ENCODE measurements at places on chromosomes 1 and 21.
A peak's percentile ranks its signal among the peaks of the same experiment; 100 is the strongest.

DNA sequence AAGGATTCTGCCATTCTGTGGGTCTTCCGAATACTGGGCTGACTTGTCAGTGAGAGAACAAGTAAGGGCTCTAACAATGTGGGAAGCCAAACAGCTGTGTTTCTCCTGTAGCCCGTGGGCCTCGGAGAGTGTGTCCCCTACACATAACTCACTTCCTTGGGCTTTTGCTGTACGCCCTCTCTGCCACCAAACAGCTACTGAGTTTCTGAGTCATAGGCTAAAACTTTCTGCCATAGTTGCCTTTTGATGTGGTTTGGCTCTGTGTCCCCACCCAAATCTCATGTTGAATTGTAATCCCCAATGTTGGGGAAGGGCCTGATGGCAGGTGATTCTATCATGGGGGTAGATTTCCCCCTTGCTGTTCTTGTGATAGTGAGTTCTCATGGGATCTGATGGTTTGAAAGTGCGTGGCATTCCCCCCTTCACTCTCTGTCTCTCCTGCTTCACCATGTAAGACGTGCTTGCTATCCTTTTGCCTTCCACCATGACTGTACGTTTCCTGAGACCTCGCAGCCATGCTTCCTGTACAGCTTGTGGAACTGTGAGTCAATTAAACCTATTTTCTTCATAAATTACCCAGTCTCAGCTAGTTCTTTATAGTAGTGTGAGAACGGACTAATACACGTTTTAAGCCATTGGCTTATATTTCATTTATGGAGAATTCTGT lies 194.8 kb upstream of the HMCN1 start:
- no peak for DNase-seq

DNA sequence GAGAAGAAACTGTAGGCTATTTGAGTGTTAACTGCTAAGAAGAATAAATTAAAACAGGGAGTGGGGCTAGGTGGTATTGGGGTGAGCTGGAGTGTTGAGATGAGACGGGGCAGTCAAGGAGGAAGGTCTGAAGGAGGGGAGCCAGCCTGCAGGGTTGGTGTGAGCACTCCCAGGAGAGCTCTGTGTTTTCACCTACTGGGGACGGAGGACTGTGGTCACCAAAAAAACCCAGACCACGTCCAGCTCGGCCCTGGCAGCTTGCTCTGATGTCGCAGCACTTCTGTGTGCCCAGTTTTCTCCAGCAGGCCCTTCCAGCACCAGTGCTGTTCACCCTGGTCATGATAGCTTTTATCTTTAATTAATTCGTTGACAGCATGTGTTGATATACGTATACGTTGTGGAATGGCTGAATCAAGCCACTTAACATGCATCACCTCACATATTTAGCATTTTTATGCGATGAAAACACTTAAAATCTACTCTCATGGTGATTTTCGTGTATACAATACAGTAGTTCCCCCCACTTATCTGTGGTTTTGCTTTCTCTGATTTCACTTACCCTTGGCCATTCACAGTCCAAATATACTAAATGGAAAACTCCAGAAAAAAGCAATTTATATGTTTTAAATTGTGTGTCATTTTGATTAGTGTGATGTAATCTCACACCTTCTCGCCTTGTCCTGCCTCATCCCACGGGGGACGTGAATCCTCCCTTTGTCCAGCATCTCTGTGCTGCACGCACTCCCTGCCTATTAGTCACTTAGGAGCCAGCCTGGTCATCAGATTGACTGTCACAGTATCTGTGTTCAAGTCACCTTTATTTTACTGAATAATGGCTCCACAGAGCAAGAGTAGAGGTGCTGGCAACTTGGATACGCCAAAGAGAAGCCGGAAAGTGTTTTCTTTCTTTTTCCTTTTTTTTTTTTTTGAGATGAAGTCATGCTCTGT lies 12.3 kb downstream of the FAM3B start:
- no peak for DNase-seq

DNA sequence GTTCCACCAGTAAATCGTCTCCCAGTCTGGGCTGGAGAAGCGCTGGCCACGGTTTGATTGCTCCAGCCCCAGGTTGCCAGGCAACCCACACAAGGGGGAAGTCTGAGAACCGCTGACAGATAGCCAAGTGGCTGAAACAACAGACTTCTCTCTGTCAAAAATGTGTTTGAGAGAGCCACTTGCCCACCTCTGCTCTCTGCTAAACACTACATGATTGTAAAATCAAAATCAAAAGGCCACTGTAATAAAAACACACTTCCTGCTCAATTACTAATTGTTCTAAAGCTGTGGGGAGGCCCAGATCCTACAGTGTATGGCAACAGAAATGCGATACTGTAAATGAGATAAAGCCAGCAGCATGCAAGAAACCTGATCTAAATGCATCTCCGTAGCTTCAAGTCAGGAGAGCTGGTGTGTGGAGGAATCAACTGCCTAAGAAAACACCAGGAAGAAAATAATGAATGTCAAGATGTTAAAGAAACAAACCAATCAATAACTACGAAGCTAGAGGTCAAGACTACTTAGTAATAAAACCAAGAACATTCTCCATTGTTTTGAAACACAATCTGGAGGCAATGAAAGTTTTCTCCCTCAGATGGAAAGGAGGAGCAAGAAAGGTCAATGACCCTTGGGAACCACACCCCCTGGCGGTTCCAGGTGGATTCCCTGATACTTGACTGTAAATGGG lies 121.2 kb downstream of the SLC45A1 start:
- peak; percentile 93 for DNase-seq

DNA sequence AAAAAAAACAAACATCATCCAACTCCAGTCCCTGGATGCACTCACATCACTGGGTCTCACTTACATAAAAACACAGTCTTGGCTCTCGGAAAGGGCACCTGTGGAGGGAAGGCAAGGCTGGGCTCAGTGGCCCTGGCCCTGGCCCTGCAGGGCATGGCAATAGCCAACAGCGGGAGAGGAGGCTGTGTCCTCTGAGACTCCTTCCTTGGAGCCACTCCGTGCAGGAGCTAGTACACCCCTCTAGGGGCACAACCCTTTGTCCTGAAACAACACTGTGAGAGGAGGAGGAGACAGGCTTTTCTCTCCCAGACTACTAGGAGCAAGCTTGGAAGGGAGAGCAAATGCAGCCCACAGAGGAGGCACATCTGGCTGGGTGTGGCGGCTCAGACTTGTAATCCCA lies 28.0 kb downstream of the URB1 start:
- no peak for DNase-seq

DNA sequence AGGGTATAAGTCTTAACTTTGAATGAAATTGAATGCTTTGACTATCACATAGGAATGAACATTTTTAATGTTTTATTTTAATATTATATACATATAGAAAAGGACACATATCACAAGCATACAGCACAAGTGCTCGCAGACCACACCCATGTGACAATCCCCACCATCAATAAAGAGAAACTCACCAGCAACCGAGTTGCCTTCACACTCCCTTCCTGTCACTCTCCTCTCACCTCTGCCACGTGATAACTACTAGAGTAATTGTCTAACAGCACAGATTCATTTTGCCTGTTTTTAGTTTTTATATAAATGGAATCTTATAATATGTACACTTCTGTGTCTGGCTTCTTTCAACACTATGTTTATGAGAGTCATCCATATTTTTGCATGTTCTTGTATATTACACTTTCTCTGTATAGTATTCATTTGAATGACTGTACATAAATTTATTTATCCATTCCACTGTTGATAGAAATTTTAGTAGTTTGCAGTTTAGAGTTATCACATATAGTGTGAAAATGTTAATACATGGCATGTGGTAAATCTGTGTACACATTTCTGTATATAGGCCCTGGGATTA lies 304.9 kb upstream of the DUSP10 start:
- no peak for DNase-seq

GRCh38 chr1:231584921-231585320 lies 41.7 kb upstream of the DISC1 start:
- no peak for DNase-seq

- DNase-seq: no peak
Observed at GRCh38 chr21:44436111-44436611, 19.1 kb upstream of the LRRC3 start.

- DNase-seq: peak; percentile 44
Observed at GRCh38 chr1:225813214-225813964, 3.5 kb downstream of the EPHX1 start.

DNA sequence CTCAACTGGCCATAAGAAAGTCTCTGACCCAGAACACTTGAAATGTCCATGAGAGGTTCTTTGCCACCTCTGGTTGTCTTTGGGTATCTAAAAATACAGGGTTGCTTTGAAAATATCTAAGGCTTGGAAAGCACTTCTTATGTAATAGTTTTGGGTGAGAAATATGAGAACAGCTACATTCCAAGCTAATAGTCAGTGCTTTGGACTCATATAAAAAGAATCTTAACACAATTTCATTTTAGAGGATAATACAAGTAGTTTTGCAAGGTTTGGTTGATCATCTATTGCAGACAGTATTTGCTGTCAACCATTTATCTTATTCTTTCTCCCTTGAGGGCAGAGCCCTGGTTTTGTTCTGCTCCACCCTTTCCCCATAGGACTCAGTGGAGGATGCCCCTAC lies 207.5 kb downstream of the KCNK2 start:
- DNase-seq: no peak

DNA sequence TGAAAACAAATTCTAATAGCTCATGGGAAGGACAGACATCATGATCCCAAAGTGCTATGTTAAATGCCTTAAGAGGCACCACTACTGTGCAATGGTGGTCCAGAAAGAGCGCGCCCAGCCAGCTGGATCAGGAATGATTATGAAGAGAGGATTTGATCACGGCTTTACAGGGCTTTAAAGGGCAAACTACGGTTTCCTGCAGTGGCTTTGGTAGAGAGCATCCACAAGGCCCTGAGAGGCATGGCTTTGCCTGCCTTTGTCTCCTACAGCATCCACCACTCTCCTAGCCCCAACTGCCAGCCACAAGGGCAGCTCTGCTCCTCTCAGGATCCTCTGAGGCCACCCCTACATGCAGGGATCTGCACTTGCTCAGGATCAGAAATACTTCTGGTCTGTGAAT lies 40.7 kb downstream of the ZNF281 start:
- DNase-seq: no peak

- no peak for DNase-seq
Observed at GRCh38 chr1:6930732-6931300, 145.6 kb downstream of the CAMTA1 start.

DNA sequence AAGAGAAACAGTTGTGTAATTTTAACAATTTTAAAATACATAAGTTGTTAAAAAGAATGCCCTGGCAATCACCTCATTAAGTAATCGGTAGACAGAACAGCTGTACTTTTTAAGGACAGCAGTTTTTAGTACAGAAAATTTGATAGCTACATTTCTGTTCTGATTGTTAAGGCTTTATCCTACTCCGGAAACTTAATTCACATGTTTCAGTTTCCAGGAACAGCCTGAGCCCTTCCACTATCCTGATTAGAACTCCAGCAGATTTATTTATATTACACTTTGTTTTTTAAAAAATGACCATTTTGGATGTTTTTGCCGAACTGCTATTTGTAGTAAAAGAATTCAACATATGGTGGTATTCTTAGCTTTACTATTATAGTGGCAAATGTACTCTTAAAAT lies 8.7 kb downstream of the PRRC2C start:
- DNase-seq: no peak

DNA sequence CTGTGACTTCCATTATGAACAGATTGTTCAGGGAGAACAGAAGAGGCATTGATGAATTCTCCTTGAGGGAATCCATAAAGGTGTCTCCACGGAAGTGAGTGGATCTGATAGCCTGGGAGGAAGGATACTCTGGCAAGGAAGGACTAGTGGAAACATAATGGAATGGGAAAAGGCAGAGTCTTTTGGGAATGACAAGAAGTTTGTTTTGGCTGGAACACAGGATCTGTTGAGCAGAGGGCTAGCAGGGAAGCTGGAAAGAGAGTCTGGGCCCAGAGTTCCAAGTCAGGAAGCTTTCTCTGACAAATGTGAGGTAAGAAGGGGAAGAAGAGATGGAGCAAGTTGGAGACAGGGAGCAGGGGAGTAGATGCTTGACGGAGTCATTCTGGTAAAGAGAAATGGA lies 8.1 kb downstream of the ADAMTS5 start:
- DNase-seq: no peak

DNA sequence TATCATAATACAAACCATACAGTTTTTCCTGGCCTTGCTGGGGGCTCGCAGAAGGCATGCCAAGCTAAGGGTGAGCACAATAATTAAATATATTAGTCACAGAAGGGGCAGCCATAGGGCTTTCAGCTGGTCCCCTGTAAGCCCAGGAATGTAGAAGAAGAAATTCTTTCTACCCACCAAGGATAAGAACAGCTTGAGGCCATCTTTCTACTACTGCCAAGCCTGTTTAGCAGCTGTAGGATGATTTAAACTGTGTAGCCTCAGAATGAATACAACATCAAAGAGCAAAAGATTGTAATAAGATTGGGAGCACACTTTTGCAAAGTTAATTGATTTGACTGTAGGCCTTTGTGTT lies 171.5 kb downstream of the LRRC7 start:
- DNase-seq: no peak

- no peak for DNase-seq
Observed at GRCh38 chr1:81808760-81809159, 8.0 kb downstream of the ADGRL2 start.

GRCh38 chr1:67514786-67515185 lies 84.6 kb upstream of the SERBP1 start:
- no peak for DNase-seq

DNA sequence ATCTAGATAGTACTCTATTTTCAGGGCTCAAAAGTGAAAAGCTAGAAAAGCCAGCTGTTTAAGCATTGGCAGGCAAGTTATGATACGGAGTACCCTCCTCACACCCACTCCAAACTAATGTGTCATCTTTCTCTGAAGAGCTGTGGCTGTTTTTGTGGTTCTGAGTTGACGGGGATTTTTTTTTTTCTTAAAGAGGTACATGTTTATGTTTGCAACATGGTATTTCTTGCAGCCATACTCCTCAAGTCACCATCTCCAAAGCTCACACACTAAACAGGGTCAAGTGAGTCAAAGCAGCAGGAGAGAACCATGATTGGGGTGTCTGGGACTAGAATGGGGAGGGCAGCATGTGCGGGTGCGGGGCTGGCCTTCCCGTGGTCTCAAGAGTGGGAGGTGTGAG lies 347.2 kb downstream of the DISC1 start:
- no peak for DNase-seq

GRCh38 chr1:167601442-167602383 lies 28.3 kb upstream of the RCSD1 start:
- DNase-seq: no peak

- DNase-seq: peak; percentile 19
Observed at GRCh38 chr1:99621340-99621901, 24.5 kb upstream of the PALMD start.

DNA sequence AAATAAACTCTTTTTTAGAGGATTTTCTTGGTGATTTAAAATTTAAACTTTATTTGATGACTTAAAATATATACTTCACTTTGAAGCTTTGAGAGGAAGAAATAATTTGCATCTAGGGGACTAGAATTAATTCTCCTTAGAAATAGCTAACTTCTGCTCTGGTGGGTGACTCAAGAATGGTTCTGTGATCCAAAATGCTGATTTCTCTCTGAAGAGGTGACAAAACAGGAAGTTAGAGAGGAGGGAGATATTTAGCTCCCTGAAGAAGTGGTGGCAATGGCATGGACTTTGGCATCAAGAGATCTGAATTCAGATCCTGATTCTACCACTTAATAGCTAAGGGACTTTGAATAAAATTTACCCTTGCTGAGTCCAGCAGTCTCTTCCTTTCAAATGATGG lies 125.8 kb upstream of the ATP1B1 start:
- no peak for DNase-seq
